ENCODE measurements at places on chromosomes 16 and 17.

DNA sequence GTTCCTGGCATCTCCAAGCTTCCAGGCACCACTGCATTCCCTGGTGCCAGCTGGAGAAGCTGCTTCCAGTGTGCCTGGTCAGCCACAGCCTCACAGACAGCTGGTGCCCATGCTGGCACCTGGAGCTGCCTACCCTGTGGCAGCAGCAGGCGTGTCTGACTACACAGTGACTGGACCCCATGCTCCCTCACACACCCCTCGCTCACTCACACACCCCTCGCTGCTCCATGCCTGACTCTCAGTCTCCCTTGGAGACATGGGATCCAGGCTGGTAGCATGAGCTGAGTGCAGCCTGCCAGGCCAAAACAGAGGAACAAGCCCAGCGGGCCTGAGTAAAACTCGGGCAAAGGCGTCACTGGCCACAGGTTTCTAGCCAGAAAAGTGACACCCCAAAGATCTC is 59.1 kb upstream of the SMIM36 start:
- DNase-seq: no peak

DNA sequence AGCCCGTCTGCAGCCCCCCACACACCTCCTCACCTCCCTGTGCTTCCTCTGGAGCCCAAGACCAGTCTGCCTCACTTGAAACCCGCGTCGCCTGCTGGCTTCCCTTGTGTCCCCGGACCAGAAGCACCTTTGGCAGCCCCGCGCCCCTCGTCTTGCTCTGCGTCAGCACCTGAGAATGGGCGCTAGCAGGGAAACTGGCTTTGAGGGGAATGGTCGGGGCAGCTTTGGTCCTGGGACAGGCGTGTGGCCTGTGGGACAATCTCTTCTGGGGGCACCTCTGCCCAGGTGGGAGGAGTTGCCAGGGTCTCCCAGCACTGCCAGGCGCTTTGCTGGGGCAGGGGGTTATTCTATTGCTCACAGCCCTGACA is 3.6 kb upstream of the MAFG start:
- DNase-seq: no peak

GRCh38 chr16:56716761-56717160 is 13.2 kb upstream of the NUP93 start:
- DNase-seq: no peak

DNA sequence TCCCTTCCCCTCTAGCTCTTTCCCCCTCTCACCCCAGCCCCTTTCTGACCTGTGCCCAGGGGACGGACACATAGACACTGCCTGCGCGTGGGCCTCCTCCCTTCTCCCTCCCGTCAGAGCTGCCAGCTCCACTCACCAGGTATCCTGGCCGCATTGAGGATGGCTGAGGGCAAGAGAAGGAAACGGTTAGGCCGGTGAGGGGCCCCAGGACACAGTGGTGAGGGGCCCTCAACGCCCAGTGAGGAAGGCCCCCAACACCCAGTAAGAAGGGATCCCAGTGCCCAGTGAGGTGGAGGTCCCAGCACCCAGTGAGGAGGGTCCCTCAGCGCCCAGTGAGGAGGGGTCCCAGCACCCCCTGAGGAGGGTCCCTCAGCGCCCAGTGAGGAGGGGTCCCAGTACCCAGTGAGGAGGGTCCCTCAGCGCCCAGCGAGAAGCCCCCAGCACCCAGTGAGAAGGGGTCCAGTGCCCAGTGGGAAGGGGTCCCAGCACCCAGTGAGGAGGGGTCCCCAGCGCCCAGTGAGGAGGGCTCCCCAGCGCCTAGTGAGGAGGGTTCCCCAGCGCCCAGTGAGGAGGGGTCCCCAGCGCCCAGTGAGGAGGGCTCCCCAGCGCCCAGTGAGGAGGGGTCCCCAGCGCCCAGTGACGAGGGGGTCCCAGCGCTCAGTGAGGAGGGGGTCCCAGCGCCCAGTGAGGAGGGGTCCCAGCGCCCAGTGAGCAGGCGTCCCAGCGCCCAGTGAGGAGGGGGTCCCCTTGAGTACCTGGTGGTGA is 1.1 kb downstream of the PRSS22 start:
- no peak for DNase-seq

DNA sequence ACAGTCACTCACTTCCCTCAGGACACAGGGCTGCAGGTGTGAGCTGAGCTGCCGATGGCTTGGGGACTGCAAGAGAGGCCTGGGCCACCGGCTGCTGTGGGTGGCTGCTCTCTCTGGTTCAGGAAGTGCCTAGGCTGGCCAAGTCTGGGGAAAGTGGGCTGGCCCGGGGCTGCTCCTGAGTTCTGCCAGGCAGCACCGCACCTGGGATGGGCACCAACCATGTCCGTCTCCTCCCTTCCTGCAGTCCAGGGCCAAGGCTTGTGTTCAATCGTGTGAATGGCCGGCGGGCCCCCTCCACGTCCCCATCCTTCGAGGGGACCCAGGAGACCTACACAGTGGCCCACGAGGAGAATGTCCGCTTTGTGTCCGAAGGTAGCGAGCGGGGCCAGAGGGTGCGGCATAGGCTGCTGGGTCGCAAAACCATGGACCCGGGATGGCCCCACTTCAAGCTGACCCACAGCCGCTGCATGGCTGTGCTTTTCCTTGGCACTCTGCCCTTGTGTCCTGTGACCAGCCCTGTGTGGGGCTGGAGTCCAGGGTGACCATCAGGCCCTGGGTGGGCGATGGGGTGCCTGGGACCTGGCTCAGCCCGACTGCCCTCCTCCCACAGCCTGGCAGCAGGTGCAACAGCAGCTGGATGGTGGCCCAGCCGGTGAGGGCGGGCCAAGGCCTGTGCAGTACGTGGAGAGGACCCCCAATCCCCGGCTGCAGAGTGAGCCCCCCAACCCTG is 1.8 kb upstream of the WDR90 start:
- no peak for DNase-seq

- DNase-seq: no peak
These were observed 651 bp upstream of the EIF1 start for GRCh38 chr17:41687828-41688640.

- no peak for DNase-seq
These were observed 23.1 kb downstream of the PITPNC1 start for GRCh38 chr17:67400193-67400592.

DNA sequence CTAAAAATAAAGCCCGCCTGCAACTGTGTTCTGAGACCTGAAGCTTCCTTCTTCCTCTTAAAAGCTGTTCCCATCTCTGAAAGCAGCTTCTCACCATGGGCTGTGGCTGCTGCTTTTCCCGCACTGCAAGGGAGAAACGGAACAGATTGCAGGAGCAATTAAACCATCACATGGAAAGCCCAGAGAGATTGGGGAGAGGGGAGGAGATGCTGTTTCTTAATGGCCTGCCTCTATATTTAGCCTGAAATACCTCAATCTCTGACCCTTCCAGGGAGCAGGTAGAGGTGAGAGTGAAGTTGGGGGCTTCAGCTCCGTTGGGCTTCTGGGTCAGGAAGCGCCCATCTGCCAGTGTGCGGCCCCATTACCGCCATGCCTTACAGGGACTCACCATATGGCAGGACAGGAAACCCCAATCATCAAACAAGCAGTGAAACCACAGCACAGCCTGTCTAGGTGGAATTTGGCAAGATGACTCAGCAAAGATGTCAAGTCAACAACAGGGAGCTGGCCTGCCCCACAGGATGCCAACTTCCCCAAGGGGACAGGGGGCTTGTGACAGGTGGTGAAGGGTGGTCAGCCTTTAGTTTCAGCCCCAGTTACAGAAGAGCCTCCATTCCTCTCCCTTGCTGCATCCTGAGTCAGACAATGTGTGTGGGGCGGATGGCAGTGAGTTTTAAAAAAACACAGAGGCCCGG is 286.6 kb upstream of the CCL2 start:
- DNase-seq: no peak

- no peak for DNase-seq
These were observed 114.0 kb upstream of the GOT2 start for GRCh38 chr16:58847902-58848661.

- no peak for DNase-seq
These were observed 17.5 kb downstream of the TTYH2 start for GRCh38 chr17:74230896-74231295.

GRCh38 chr17:36485805-36486203 is 677 bp upstream of the ZNHIT3 start:
- no peak for DNase-seq

DNA sequence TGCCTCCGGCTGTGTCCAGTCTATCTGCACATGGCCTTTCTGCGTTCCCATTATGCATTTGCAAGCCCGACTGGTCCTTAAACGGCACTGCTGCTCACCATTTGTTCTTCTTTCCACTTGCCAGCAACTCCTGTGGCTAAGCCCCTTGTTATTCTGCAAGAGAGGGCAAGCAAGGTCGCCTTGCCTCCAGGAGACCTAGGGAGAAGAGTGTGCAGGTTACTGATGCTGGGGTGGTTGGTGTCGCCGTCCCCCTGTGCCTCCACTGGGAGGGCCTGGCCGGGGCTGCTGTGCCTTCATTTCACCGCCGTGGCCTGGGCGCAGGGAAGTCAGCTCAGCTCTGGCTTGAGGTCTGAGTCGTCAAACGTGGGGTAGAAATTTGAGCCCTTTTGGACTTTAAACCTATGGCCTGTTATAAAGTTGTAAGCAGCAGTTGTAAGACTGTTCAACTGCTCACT is 12.7 kb downstream of the SLC6A4 start:
- DNase-seq: no peak

- DNase-seq: no peak
These were observed 3.7 kb downstream of the VAMP2 start for GRCh38 chr17:8159032-8159400.

- no peak for DNase-seq
These were observed 146.4 kb upstream of the CHMP6 start for GRCh38 chr17:80845069-80845862.

- DNase-seq: no peak
These were observed 6.5 kb downstream of the TMEM204 start for GRCh38 chr16:1539720-1540555.

- no peak for DNase-seq
These were observed 47.4 kb upstream of the NUDT7 start for GRCh38 chr16:77674888-77675287.

DNA sequence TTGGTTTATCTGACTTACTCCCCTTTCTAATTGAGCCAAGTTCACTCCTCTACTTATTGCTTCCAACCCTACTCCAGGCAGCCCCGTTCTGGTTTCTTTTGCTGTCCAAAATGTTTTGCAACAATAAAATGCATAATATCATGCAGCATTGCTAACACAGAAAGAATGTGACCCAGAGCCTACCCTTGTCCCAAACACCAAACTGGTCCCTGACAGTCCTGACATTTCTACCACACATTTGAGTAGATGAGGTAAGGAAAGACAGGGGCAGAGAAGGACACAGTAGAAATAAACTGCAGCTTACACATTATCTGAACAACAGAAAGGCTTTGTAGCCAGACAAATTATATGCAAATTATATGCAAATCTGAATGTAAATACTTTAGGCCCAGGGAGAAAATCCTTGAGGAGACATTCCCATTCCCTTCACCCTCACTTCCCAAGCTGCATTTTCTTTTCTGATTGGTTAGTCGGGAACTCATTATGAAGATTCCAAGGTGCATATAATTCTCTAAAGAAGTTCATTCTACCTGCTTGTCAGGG is 31.6 kb downstream of the SOX9 start:
- DNase-seq: no peak

DNA sequence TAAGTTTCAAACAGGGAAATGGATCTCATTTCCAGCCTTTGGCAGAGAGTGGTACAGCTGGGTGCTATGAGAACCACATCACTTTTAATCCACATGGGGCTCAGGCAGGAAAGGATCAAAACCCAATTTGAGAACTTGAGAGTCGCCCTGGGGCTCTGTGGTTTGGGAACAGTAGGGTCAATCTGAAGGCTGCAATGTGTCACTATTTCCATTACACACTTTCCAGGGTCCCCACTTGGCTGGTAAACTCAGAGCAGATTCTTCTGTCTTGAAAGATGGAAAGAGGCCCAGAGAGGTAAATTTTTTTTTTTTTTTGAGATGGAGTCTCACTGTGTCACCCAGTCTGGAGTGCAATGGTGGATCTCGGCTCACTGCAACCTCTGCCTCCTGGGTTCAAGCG is 6.7 kb upstream of the HIGD1B start:
- no peak for DNase-seq

- DNase-seq: no peak
These were observed 55.4 kb downstream of the CDK5R1 start for GRCh38 chr17:32542186-32542585.

DNA sequence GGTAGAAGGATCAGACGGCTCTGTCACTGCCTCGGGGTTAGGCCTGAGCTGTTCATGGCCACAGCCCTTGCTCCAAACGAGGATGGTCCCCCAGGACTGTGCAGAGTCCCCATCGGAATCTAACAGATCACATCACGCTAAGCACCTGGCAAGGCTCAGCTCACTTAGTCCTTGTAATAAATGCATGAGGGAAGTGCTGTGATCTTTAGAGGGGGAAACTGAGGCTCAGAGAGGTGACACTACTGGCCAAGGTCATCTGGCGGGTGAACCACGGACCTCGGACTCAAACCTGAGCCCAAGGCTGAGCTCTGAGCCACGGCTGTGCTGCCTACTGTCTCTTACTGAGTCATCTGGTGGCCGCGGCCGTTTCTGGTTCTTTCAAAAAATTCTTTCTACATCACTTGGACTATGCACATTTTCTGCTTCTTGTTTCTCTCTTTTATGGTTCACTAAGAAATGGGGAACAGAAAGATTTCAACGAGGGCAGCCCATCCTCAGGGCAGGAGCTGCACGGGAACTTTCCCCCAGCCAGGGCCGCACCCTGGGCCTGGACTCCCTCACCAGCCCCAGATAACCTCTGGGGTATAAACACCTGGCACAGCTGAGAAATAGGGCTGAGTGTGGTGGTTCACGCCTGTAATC is 55.6 kb downstream of the COTL1 start:
- DNase-seq: no peak

DNA sequence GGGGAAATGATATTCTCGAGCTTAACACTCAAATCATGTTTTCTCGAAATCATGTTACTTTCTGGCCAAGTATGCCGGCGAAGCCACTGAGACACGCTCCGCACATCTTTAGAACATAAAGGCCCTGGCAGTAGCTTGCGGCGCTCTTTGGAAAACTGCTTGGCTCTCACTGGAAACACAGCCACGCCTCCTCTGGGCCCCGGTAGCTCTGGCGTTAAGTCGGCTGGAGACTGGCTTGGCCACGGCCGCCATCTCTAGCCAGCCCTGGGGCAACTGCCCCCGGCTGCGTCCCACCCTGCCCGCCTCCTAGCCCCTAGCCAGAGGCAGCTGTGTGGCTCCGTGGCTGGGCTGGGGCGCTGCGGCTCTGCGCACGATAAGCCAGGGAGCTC is 9.2 kb upstream of the BAIAP2 start:
- DNase-seq: no peak

Data from nucleus accumbens (tissue), 56 donors.